ENCODE measurements at places on chromosomes 3 and 15.

- no peak for DNase-seq
Measured at GRCh38 chr3:8987226-8987625, 24.0 kb upstream of the RAD18 start.

DNA sequence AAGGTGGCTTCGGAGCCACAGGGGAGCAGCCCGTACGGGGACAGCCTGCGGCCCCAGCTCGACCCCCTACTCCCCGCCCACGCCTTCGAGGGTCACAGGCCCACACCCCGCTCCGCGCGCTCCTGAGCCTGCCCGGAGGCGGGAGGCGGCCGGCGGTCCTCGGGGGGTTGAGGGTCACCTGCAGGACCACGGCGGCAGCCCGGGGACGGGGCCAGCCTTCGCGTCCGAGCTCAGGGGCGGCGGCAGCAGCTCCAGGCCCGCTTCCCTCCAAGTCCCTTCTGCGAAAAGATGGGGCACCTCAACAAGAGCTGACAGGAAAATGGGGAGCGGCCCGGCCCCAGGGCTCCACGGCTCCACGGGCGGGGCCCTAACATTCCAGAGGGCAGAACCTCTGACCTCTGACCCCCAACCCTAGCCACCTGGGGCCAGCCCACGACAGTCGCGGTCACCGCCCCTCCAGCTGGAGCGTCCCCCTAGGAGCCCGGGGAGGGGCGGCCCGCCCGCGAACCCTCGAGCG is 428 bp downstream of the LYSMD4 start:
- no peak for DNase-seq

DNA sequence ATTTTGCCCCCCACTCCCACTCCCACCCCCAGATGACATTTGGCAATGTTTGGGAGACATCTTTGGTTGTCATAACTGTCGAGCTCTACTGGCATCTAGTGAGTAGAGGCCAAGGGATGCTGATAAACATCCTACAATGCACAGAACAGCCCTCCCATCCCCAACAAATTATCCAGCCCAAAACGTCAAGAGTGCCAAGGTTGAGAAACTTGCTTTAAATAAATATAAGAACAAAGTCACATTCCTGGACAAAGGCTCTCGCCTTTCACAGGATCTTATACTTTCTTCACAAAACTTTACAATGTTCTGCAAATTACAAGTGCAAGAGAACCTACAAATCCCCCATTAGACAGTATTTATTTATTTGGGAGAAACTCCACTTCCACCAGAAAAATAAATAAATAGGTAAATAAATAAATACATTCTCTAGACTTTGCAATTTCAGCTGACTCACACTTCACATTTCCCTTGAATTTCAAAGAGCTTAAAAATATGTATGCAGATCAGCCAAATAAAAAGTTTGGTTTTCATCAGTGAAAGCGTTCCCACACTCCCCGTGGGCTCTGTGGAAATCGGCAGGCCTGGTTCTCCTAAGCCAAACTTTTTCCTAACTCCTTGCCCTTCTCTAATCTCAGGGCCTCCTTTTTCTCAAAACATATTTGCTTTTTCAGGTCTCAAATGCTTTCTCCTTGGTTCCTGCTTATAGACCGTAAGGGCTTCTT is 12.7 kb upstream of the CPA3 start:
- DNase-seq: no peak

DNA sequence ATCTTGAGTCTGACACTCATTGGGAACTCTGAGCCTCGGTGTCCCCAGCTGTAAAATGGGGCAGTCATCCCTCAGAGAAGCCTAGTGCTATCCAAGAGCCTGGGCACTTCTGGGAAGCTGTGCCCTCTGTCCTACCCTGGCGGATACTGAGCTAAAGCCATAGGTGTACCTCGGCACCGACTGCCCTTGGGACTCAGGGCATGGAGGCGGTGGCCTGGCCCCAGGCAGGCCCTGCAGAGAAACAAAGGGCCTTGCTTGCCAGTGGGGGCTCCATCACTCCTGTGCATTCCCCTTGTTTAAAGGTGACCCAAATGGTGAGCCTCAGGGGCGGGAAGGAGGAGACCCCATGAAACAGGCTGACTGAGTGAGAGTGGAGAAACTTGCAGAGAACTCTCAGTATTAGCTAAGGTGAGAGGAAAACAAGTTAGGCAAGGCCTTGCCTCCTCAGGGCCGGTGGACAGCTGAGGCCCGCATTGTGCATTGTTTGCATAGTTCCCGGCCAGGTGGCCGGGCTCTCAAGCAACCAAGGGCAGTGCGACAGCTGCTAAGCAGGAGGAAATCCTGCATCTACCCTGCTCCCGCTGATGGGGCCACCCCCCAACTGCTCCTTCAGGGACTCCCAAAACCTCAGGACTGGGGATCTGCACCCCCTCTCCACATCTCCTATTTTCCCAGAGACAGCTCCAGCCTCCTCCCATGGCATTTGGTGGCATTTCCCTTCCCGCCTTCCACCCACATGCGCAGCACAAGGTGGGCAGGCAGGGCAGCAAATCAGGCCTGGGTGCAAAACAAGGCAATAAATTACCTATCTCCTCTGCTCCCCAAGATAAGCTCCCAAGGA is 4.3 kb downstream of the PFKFB4 start:
- DNase-seq: no peak

DNA sequence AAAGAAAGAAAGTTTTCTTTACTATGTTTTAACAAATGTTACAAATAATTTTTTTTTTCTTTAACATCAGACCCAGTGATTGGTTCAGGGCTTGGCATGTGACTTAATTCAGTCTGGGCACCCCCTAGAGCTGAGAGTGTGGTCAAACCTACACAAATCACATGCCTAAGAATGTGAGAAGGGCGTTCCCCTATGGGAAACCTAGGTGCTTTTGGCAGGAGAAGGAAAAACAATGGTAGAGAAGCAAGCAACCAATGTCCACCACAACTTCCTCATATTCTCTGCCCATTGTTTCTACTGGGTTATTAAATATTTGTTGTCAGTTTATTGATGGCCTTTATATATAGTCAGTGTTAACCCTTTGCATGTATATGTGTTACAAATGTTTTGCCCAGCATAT is 21.4 kb upstream of the PIAS1 start:
- no peak for DNase-seq

GRCh38 chr3:27090275-27091041 is 278.7 kb downstream of the NEK10 start:
- no peak for DNase-seq

GRCh38 chr3:115469649-115470048 is 153.7 kb upstream of the GAP43 start:
- no peak for DNase-seq

DNA sequence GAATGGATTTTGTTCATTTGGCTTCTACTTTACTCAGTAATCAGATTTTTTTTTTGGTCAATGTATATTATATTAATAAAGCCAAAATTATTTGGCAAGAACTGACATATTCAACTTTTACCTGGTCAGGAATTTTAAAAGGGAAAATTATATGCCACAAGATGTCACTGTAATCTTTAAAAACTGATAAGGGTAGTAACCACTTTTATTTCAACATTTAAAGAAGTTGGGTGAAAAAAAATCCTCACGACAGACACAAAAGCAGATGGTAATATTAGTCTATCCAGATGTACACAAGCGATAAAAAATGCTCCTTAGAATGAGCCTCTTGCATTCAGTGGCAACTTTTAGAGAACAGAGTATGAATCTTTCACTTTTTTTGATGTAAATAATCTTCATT is 101.9 kb downstream of the SERPINI1 start:
- DNase-seq: no peak

DNA sequence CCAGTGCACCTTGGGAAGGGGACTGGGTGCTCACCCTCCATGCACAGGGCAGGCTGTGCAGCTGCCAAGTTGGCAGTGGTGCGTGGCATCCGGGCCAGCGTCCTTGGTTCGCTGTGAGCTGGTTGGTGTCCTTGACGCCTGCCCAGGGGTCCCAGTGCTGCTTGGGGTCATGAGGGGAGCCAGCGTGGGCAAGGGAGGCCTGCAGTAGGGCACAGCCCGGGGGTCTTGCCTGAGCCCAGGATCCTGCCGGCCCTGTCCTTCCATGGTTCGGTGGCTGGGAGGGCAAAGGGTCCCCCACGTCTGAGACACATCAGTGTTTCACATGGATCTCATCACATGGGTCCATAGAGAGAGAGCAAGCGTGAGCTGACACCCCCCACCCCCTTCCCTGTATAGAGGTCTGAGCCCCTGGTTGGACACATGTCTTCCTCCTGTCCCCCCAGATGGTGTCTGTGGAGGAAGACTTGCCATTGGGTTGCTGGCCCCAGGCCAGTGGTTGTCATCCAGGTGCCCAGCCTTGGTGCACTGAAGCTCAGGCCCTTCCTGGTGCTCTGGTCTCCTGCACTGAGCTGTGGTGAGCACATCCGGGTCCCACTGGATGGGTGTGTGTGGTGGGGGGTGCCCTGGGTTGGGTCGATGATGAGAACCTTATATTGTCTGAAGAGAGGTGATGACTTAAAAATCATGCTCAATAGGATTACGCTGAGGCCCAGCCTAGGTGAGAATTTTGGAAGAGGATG is 232.3 kb downstream of the SNRPN start:
- no peak for DNase-seq

DNA sequence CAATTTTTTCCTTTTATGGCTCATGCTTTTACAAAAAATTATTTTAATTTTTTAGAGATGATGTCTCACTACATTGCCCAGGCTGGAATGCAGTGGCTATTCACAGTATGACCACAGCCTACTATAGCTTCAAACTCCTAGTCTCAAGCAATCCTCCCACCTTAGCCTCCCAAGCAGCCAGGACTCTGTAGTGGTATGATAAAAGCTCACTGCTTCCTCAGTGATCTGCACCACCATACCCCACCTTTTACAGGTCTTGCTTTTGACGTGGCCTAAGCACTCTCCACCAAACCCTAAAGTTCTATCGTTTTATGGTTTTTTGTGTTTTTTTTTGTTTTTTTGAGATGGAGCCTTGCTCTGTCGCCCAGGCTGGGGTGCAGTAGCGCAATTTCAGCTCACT is 14.0 kb upstream of the TMF1 start:
- no peak for DNase-seq

DNA sequence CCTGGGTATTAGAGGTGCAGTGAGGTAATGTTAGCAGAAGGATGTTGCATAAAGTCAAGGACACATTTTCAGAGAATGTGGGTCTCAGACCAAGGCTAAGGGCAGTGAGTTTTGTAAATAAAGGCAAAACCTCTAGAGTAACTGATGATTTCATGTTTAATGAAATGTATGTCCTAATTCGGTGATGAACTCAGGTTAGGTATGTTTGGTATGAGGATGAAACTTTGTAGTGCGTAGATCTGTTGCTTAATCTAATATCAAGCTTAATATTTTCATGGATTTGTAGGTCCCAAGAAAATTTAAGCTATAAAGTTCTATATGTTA is 3.6 kb downstream of the USP50 start:
- no peak for DNase-seq

DNA sequence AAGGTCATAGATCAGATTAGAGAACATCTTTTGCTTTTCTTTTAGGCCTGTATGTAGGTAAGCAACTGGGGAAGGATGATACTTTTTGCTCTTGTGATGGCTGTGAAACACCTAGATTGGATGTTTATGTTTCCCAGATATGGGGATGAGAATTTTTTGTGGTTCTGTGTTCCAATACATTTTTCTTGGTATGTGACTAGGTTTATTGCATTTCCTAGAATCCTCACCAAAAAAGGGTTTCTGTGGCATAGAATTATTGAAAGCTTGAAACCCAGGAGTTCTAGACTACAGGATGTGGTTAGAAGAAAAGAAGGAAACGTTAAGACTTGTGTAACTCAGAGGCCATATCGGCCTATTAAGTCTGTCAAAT is 25.8 kb downstream of the OXNAD1 start:
- DNase-seq: no peak

DNA sequence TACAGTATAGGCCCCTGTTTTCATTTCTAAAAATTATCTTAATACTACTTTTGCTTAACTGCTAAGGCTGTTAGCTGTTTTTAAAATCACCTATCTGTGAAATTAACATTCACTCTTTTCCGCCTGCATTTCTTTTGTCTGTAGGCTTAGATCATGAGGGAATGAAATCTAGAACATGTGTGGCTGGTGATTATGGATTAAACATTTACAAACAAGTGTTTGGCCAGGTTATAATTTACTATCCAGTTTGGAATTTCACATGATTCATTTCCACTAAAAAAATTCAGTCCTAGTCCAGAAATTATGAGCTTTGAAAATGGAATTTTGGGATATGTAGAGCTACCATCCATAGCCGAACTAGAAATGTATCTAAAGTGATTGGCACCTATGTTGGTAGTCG is 39.1 kb downstream of the GOLM2 start:
- DNase-seq: no peak

GRCh38 chr3:156181509-156181908 is 61.1 kb downstream of the KCNAB1 start:
- DNase-seq: no peak

- DNase-seq: no peak
Measured at GRCh38 chr15:62969442-62970089, 73.0 kb upstream of the TPM1 start.

- DNase-seq: no peak
Measured at GRCh38 chr15:65818927-65819562, 27.0 kb upstream of the DENND4A start.

GRCh38 chr3:34237946-34238345 is 439.5 kb downstream of the PDCD6IP start:
- DNase-seq: no peak

- no peak for DNase-seq
Measured at GRCh38 chr3:53712817-53713388, 133.3 kb downstream of the CHDH start.

DNA sequence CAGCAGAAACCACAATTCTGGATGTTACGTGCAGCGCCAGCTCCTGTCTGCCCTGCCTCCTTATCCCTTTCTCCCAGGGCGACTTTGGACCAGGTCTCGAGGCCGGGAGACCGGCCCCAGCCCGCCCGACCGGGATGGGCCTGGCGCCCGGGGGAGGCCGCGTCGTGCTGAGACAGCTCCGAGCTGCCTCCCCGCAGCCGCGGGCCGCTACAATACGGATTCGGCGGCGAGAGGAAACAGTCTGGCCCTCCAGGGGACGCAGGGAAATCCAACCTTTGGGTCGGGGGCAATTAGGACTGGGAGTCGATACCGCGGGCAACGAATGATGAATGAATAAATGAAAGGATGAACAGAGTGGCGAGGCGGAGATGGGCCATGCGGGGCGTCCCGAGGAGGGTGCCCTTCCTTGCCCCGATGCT is 537 bp downstream of the GRAMD2A start:
- no peak for DNase-seq

Data from stimulated activated CD8-positive, alpha-beta memory T cell treated with anti-CD3 and anti-CD28 coated beads, Interleukin-7, amount 100 ng/mL, for 1 hour (primary cell).